ENCODE measurements at places on chromosomes 12 and 14.
A peak's percentile ranks its signal among the peaks of the same experiment; 100 is the strongest.

DNA sequence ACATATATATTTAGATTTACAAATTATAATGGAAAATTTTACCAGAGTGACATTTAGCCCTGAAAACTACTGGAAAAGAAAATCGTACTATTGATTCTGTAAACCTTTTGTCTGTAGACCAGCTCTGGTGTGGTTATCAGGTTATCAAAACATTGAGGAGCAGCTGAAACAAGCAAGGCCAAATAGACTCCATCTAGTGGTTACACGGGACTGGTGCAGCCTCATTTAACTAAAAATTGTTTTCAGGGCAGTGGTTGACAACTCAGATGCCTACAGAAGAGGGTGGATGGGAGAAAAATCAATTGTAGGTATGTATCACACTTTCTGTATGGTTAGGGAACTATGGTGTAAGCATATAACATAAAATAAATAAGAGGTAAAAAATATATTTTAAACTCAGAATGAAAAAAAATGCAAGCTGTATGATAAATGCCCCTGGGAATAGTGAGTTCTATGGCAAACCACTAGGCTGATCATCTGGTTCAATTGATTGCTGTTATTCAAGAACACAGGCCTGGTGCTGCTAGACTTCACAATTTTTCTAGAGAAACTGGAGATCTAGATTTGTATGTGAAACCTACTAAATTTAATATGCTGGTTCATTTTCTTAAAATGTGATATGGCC, 51.2 kb downstream of the ACSS3 start:
- DNase-seq = peak; percentile 26
- peaks cover 47% of the 10 kb centered on the region for H3K36me3 ChIP-seq
- no peaks in the 10 kb centered on the region for H3K4me1 ChIP-seq
- no peaks in the 10 kb centered on the region for H3K27me3 ChIP-seq
- H3K27ac ChIP-seq = no peak overlapping the region
- H3K4me3 ChIP-seq = no peak overlapping the region

DNA sequence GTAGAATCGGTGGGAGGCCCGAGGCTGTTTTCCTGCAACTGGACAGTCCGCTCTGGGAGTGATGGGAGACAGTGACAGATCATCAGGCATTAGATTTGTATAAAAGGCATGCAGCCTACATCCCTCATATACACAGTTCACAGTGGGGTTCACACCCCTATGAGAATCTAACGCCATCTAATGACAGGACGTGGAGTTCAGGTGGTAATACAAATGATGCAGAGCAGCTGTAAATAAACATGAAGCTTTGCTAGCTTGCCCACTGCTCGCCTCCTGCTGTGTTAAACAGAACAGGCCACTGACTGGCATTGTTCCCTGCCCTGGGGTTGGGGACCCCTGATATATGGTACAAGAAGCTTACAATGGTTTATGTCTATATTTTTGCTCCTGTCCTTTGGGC, 179.0 kb downstream of the LRFN5 start:
- H3K27ac ChIP-seq = no peak overlapping the region
- peaks cover 3% of the 10 kb centered on the region for H3K4me1 ChIP-seq
- H3K27me3 ChIP-seq = no peaks in the 10 kb centered on the region
- no peak for DNase-seq
- H3K36me3 ChIP-seq = no peaks in the 10 kb centered on the region

- no peak overlapping the region for H3K4me3 ChIP-seq
- H3K4me1 ChIP-seq = no peaks in the 10 kb centered on the region
- DNase-seq = no peak
- no peak overlapping the region for H3K27ac ChIP-seq
Measured at GRCh38 chr12:10705655-10706054, 17.5 kb downstream of the YBX3 start.

DNA sequence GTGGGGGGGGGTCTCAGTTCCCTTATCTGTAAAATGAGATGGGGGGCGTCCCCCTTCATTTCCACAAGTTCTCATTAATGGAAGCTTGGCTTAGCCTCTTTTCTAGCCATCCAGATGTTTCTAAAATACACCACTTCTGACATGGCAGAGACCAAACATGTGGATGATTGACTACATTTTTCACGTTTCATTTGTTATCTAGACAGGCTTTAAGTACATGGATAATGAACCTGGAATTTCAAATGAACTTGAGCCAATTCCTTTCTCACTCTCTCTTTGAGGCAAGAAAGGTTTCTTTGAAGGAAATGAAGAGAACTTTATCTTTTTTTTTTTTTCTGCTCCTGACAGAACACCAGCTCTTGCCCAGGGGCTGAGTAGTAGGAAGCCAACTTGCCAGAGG, 39.1 kb downstream of the CCDC60 start:
- H3K36me3 ChIP-seq = no peaks in the 10 kb centered on the region
- no peaks in the 10 kb centered on the region for H3K27me3 ChIP-seq
- peaks cover 34% of the 10 kb centered on the region for H3K4me1 ChIP-seq
- H3K27ac ChIP-seq = no peak overlapping the region
- no peak overlapping the region for H3K4me3 ChIP-seq

- no peak overlapping the region for H3K27ac ChIP-seq
- peaks cover 19% of the 10 kb centered on the region for H3K27me3 ChIP-seq
- H3K36me3 ChIP-seq = no peaks in the 10 kb centered on the region
Measured at GRCh38 chr12:119432949-119433348, 98.4 kb downstream of the CCDC60 start.

DNA sequence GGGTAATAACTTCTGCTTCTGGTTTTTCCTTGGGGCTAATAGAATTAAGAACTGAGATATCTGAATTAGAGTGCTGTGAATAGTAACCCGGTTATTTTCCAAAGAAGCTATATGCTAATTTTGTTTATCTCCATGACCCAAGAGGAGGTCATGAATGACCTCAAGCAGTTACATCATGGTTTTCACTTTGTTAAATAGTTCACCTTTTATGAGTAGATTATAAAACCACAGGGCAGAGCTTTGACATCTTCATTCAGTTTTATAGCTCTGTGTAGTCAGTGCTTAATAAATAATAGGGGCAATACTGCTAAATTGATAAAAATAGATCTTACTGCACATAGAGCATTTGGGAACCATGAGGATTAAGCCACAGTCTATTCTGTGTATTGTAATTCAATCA, 462.2 kb downstream of the LRIG3 start:
- H3K4me3 ChIP-seq = no peak overlapping the region
- H3K4me1 ChIP-seq = no peaks in the 10 kb centered on the region
- no peaks in the 10 kb centered on the region for H3K27me3 ChIP-seq
- DNase-seq = no peak
- no peak overlapping the region for H3K27ac ChIP-seq

DNA sequence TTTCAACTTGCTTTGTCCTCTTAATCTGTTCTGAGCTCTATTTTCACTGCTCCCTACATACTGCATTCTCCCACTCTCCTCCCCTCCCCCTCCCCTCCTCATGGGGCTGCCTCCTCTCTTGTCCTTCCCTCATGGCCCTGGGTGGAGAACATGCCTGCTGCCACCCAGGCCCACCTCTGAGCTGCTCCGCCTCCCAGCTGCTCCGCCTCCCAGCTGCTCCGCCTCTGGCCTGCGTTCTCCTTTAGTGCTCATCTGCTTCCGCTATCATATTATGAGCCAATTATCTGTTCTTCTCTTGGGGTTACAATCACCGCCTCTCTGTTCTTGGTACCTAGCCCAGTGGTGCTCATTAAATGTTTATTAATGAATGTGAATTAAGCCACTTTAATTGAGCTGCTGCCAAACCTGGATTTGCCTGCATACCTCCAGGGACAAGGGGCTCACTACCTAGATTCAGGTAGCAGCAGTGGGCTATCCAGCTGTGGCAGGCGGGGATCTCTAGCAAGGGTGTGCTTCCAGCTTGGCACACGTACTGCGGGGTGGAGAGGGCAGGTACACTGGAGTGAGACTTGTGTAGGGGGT, 32.0 kb upstream of the FAM181A start:
- H3K4me1 ChIP-seq = peaks cover 39% of the 10 kb centered on the region
- H3K27me3 ChIP-seq = peaks cover 11% of the 10 kb centered on the region
- H3K4me3 ChIP-seq = no peak overlapping the region
- DNase-seq = no peak

DNA sequence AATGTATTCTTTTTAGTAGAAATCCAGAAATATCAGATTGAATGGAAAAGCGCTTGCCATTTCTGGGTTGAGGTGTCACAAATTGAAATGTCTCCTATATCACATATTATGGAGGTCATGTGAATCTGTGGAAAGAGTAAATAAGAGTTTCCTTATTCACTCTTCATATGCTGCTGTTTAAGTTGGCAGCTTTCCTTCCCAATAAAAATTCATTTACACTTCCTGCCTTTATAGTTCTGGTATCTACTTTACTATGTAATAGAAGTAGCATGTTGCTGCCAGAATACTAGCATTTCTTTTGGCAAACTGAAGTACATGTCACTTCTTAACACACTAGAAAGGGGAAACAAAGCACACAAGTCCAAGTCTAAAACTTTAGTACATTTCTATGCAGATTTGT, 60.8 kb downstream of the SDR9C7 start:
- H3K4me1 ChIP-seq = no peaks in the 10 kb centered on the region
- DNase-seq = no peak
- H3K27ac ChIP-seq = no peak overlapping the region
- peaks cover 28% of the 10 kb centered on the region for H3K27me3 ChIP-seq
- H3K36me3 ChIP-seq = no peaks in the 10 kb centered on the region

DNA sequence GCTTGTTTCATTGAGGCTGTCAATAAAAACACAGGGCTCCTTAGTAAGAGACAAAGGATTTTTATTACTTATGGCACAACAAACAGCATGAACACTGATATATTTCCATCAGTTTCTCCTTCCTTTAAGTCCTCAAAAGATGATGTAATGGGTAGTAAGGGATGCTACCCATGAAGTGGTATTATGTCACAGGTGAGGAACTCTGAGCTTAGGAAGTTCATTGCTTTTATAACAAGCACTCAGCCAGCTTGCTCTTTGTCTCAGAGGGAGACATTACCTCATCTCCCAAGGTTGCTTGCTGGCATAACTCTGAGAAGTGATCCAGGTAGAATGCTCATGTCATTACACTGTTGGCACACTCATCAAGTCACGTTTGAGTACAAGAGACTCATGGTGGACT, 287.0 kb upstream of the OR4E1 start:
- H3K27me3 ChIP-seq = peaks cover 11% of the 10 kb centered on the region
- no peak overlapping the region for H3K27ac ChIP-seq
- H3K4me1 ChIP-seq = no peaks in the 10 kb centered on the region
- no peak overlapping the region for H3K4me3 ChIP-seq
- no peak for DNase-seq

DNA sequence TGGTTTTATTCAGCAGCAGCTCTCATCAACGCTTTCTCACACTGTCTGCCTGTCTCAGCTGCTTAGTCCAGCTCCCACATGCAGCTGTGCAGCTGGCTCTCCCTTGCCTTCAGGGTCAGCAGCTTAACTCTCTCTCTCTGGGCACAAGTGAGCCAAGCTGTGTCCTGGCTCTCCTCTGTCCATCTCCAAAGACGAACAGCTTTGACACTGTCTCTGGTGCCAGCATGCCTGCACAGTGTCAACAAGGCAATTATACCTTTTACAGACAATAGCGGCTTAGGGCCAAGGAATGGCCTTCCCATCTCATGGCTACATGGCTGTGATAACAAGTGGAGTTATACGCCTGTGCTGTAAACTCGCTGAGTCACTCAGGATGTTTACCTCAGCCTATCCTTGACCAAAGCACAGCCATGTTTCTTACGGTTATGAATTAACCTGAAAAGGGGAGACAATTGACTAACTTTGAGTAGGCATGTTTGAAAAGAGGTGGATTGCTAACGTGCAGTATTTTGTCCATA, 38.4 kb upstream of the MANSC4 start:
- H3K4me3 ChIP-seq = no peak overlapping the region
- peak overlapping the region; percentile 57 for H3K27ac ChIP-seq
- peaks cover 3% of the 10 kb centered on the region for H3K27me3 ChIP-seq
- H3K4me1 ChIP-seq = no peaks in the 10 kb centered on the region

- peak; percentile 64 for DNase-seq
- H3K4me1 ChIP-seq = peaks cover 23% of the 10 kb centered on the region
- no peaks in the 10 kb centered on the region for H3K36me3 ChIP-seq
- H3K27ac ChIP-seq = no peak overlapping the region
Measured at GRCh38 chr12:107320929-107321631, 227.7 kb upstream of the CRY1 start.

DNA sequence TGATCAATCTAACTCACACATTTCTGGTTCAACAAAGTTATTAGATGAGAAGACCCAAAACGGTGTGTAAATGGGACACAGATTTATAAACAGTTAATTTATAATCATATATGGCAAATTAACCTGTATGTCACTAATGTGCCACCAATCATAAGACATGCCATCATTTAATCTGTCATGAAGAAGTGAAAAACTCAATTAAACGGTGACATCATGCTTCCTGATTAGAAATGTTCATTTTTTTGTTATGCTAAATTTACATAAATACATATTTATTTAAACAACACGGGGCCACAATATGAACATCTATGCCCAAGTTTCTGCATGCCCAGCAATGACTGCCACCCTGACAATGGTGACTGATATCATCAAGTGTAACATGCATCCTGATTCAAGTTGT, 164.1 kb upstream of the EEA1 start:
- H3K4me1 ChIP-seq = peaks cover 27% of the 10 kb centered on the region
- H3K27me3 ChIP-seq = no peaks in the 10 kb centered on the region
- no peaks in the 10 kb centered on the region for H3K36me3 ChIP-seq
- DNase-seq = no peak
- H3K4me3 ChIP-seq = no peak overlapping the region

GRCh38 chr14:91341751-91342154, 75.9 kb downstream of the CCDC88C start:
- H3K4me3 ChIP-seq = no peak overlapping the region
- H3K4me1 ChIP-seq = peaks cover 57% of the 10 kb centered on the region

GRCh38 chr14:81455390-81455789, 55.3 kb upstream of the STON2 start:
- no peaks in the 10 kb centered on the region for H3K36me3 ChIP-seq
- peaks cover 17% of the 10 kb centered on the region for H3K4me1 ChIP-seq
- no peak for DNase-seq
- peaks cover 4% of the 10 kb centered on the region for H3K27me3 ChIP-seq

- peaks cover 29% of the 10 kb centered on the region for H3K27me3 ChIP-seq
- peaks cover 69% of the 10 kb centered on the region for H3K4me1 ChIP-seq
- peak overlapping the region; percentile 98 for H3K4me3 ChIP-seq
- H3K36me3 ChIP-seq = peaks cover 87% of the 10 kb centered on the region
- no peak for DNase-seq
Measured at GRCh38 chr12:53991077-53991460, 6.1 kb downstream of the HOXC10 start.

GRCh38 chr12:53575502-53576249, 50.5 kb downstream of the ATF7 start:
- no peak for DNase-seq
- no peak overlapping the region for H3K27ac ChIP-seq
- no peak overlapping the region for H3K4me3 ChIP-seq
- H3K27me3 ChIP-seq = peaks cover 2% of the 10 kb centered on the region
- H3K36me3 ChIP-seq = peaks cover 45% of the 10 kb centered on the region

- H3K4me1 ChIP-seq = peaks cover 12% of the 10 kb centered on the region
- no peak for DNase-seq
- H3K4me3 ChIP-seq = no peak overlapping the region
- H3K36me3 ChIP-seq = peaks cover 18% of the 10 kb centered on the region
- no peak overlapping the region for H3K27ac ChIP-seq
Measured at GRCh38 chr12:92921877-92922276, 7.2 kb downstream of the EEA1 start.
